ENCODE measurements at places on chromosomes 11 and 22.

DNA sequence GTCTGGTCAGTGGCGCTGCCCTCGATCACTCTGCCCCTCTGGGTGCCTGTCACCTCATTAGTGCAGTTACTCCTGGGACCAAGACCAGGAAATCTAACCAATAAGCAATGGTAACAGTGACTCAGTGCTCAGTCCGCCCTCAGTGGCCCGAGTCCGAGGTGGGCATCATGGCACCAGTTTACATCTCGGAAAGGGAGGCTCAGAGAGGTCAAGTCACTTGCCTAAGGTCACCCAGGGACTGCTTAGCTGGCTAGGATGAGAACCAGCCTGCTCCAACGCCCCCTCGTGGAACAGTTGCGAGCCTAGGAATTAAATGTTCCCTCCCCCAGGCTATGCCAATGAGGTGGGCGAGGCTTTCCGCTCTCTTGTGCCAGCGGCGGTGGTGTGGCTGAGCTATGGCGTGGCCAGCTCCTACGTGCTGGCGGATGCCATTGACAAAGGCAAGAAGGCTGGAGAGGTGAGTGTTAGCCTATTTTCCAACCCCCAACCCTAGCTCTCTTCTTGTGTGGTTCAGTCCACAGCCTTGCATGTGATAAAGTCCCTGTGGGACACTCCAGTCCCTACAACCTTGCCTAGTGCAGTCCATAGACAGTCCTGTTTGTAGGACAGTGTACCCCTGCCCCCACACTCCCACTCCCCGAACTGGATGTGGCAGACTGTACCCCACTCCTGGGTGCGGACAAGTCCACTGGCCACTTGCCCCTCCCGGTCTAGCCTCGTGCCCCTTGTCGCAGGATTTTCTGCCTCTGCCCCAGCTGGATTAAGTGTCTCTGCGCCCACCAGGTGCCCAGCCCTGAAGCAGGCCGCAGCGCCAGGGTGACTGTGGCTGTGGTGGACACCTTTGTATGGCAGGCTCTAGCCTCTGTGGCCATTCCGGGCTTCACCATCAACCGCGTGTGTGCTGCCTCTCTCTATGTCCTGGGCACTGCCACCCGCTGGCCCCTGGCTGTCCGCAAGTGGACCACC is 1.1 kb downstream of the MTFP1 start:
- peak; percentile 60 for ATAC-seq

GRCh38 chr11:107928767-107929507 is 689 bp downstream of the RAB39A start:
- ATAC-seq: peak; percentile 44

GRCh38 chr11:75633409-75634066 is 35.3 kb downstream of the MAP6 start:
- no peak for ATAC-seq

GRCh38 chr11:134730561-134731212 is 318.6 kb upstream of the B3GAT1 start:
- no peak for ATAC-seq

GRCh38 chr11:9003573-9004182 is at the start of gene NRIP3:
NRIP3 (minus strand) TSS chr11:9004001; CDS start chr11:9003935, 66 bp downstream.
- peak; percentile 74 for ATAC-seq

GRCh38 chr11:122853971-122854446 is 15.7 kb downstream of the CRTAM start:
- ATAC-seq: no peak

DNA sequence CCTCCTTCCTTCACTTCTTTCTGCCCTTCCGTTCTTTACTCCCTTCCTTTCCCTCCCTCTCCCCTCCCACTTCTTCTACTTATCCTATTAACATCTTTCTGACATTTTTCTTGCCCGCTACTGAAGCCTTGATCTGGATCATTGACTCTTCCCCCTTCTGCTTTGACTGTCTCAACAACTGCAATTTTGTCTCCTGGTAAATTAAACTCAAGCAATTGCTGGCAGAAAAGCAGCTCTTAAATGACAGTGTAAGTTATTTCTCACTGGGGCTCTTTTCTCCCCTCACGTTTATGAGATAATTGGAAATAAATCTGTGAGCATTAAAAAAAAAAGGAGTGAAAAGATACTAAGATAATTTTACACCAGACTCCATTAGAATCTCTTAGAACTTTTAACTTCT is 120.0 kb downstream of the SLC17A6 start:
- ATAC-seq: no peak

DNA sequence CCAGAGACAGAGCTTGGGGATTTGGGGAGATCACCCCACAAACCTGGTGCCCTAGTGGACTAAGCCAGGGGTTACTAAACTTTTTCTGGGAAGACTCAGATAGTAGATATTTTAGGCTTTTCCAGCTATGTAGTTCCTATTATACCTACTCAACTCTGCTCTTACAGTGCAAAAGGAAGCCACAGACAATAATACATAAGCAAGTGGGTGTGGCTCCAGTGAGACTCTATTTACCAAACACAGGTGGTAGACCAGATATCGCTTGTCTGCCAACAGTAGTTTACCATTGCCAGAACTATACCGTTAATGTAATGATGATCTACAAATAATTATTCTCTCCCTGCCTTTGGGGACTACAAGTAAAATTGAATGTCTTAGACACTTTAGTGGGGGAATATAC is 6.9 kb downstream of the LDHC start:
- ATAC-seq: no peak

GRCh38 chr11:60528934-60529333 is 13.7 kb downstream of the MS4A13 start:
- ATAC-seq: peak; percentile 90

DNA sequence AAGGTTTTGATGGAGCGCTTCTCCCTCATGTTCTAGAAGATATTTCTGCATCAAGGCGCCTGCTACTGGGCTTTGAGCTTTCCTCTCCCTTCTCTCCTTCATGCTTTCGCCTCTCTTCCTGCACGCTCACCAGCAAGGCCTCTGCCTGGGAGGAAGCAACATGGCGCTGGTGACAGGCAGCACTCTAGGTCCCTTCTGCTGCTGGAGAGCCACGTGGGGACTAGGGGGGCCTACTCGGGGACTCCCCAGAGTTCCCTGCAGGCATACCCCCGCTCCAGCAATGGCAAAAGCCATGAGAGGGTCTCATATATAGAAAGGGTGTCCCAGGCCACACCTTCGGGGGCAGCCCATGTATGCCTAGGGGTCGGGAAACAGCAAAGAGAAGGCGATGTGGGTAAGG is 49.7 kb downstream of the GRIK4 start:
- no peak for ATAC-seq
